ENCODE measurements at places on chromosomes 7 and 10.

- DNase-seq: peak; percentile 45
These were observed 57.6 kb upstream of the EZH2 start for GRCh38 chr7:148941598-148942275.

- DNase-seq: no peak
These were observed 58.6 kb upstream of the SLC26A5 start for GRCh38 chr7:103504505-103505135.

DNA sequence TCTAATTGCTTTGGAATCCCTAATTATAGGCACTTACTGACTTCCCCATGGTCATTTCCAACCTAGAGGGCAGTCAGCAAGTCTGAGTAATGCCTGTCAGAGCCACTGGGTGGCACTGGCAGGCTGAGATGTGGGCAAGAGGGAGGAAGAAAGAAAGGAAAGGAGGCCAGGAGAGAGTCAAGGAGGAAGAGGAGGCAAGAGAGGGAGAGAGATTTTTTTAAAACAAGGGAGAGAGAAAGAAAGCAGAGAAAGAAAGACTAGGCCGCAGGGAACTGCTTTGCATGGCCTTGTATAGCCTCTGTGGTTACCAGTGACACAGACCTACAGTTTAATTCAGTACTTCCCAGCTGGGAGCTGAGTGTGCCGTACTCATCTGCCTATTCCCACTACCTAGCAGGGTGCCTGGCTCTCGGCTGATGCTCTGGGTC lies 210.4 kb upstream of the ADO start:
- DNase-seq: peak; percentile 76

GRCh38 chr7:126370038-126370668 lies 882.6 kb downstream of the GRM8 start:
- DNase-seq: no peak

DNA sequence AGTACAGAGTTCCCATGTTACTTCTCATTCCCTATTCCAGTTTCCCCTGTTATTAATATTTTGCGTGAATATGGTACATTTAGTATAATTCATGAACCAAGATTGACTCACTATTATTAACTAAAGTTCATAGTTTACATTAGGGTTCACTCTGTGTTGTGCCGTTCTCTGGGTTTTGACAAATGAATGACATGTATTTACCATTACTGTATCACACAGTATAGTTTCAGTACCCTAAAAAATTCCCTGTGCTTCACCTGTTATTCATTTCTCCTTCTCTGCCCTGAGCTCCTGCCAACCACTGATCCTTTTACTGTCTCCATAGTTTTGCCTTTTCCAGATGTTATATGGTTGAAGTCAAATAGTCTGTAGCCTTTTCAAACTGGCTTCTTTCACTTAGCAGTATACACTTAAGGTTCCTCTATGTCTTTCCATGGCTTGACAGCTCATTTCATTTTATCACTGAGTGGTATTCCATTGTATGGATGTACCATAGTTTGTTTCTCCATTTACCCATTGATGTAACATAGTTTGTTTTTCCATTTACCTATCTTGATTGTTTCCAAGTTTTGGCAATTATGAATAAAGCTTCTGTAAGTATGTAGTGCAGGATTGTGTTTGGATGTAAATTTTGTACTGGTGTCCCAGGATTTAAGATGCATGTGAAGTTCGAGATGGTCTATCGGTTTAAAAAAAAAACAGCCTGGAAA lies 58.8 kb downstream of the CDK14 start:
- no peak for DNase-seq

GRCh38 chr10:98349508-98349922 lies 65.5 kb downstream of the PYROXD2 start:
- DNase-seq: no peak

GRCh38 chr10:61486251-61486650 lies 33.1 kb upstream of the TMEM26 start:
- DNase-seq: no peak

GRCh38 chr7:81195033-81195432 lies 276.2 kb upstream of the SEMA3C start:
- no peak for DNase-seq

DNA sequence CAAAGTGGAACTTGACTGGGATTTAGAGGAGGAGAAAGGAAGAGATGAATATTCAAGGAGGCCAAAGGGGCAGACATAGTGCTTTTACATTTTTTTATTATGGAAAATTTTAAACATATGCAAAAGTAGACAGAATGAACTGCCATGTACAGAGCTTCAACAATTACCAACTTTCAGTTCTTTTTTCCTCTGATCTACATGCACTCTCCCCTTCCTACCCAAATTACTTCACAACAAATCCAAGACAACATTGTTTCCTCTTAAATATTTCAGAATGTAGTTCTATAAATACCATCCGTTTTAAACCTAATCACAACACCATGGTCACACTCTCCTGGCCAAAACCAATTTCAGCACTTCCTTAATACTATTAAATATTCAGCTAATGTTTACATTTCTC lies 83.5 kb upstream of the FZD1 start:
- DNase-seq: no peak

DNA sequence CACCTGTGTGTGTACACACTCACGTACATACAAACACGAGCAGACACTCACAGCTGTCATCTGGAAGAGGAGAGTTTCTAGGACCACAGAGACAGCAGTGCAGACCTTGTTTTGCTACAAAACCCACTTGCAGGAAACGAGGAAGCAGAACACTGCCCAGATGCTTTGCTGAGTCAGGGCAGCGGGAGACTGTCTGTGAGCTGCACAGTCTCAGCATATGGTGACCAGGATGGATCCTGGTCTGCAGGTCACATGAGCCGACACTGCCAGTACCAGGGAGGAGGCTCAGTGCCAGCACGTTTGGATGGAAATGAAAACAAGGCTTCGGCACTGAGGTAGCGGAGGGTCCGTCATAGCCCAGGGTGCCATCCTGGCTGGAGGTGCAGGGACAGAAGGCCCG lies 117.6 kb upstream of the DPP6 start:
- DNase-seq: no peak

DNA sequence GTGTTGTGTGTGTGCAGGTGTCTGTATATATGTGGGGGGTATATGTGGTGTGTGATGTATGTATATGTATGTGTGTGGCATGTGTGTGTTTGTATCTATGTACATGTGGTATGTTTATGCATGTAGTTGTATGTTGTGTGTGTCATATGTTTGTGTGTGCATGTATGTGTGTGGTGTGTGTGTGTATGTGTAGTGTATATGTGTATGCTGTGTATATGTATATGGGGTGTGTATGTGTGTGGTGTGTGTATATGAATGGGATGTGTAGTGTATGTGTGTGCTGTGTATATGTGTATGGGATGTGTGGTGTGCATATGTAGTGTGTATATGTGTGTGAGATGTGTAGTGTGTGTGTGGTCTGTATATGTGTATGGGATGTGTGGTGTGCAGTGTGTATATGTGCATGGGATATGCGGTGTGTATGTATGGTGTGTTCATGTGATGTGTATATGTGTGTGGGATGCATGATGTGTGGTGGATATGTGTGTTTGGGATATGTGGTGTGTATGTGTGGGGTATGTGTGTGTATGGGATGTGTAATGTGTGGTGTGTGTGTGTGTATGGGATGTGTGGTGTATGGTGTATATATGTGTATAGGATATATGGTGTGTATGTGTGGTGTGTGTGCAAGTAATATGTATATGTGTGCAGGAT lies 30.0 kb downstream of the IKZF1 start:
- no peak for DNase-seq

DNA sequence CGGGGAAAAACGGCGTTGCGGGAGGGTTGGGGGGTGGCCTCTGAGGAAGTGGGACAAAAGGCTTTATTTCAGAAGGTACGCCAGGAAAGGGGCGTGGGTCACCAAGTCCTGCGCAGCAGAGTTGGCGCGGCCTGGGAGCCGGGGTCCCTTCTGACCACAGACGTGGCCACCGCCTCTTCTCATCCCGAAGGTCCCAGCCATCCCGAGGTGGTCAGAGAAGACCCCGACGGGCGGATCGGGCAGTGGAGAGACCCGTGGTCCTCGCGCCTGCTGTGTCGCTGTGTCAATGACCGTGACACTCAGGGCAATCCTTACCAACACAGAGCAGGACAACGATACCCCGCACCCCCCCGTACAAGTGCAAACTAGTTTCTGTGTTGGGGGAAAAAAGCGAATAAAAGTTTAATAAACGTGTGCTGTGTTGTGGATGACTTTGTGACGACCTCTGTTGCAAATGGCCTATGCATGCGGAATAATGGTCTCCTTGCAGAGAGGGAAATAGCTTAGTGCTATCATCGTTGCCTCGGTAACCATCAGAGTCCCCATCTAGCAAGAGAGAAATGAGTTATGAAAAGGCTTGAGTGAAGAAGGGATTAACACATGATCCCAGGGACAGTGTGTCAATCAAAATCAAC lies 19.4 kb upstream of the GATA3 start:
- DNase-seq: no peak

DNA sequence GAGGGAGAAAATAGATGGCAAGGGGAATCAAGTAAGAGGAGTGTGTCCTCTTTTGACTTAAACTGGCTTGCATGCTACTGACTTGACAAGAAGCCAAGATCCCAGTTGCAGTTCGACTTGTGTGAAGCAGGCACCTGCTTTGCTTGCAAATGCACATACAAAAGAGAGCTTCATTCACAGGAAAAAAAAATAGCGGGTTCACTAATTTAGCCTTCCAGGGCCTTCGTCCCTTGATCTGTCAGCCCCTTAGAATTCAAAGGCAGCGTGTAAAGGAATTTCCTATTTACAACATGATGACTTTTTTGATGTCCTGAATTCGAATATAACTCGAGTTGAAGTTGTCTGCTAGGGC lies 192.1 kb downstream of the CELF2 start:
- no peak for DNase-seq

- no peak for DNase-seq
These were observed 22.7 kb downstream of the HOXA1 start for GRCh38 chr7:27073076-27073475.

DNA sequence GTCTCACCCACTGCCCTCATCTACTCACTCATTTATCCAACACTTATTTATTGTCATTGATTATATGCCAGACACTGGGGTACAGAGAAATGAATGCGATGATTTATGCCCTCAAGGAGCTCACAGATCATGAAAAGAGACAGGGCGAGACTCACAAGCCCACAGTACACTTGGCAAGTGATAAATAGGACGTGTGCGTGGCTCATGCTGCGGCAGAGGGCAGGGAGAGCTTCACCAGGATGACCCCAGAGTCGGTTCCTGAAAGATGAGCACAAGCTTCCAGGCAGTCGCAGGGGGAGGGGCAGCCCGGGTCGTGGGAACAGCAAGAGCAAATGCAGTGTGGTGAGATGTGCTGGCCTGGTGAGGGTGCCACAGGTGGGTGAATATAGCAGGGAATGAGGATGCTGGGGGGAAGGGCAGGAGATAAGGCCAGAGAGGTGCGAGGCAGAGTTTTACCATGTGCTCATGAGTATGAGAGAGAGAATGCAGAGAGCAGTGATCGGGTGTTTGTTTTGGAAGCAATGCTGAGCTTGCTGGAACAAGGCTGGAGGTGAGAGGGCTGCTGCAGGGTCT lies 70.9 kb downstream of the ATXN7L1 start:
- peak; percentile 66 for DNase-seq

DNA sequence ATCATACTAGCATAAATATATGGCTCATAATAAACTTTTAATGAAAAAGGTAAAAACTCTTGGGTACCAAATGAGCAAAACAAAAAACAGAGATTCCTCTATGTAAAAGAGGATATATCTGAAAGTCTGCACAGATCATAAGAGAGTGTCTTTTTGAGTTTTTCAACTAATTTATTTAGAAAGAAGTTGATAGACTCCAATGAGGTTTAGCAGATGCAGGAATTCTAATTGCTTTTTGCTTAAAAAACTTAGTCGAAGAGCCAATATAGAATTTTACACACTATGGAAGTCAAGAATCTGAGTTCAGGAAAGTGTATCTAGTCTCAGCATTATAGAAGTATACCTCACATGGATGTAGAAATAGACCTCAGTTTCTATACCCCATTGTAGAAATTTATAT lies 3.4 kb upstream of the MLLT10 start:
- DNase-seq: no peak

DNA sequence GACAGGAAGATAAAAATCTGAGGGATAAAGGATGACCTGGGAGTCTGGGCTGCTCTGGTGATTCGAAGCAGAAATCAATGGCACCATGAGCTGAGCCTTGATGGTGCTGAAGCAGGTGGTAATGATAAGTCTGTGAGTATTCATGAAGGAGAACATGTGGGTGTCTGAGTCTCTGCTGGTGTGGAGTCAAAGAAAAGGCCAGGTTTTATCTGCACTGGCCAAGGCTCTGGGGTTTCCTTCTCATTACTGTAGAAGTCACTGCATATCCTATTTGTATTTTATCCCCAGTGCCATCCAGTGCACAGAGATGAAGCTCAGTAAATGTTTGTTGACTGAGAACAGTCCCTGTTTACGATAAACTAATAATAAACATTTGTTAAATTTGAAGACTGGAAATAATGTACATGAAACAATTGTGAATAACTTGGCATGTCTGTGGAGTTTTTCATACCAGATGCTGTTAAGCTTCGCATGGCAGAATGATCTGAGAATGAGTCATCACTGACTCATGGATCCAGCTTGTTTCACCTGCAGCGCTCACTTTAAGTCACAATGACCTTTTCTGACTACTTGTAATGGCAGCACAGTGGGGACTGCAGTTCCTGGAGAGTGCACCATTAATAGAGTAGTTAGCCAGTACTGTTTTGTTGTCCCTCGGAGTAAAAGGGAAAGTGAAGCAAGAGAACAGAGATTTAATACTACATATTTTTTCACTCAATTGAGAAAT lies 538.5 kb downstream of the HTR7 start:
- DNase-seq: peak; percentile 77

- DNase-seq: no peak
These were observed 977 bp downstream of the TMEM248 start for GRCh38 chr7:66921918-66922486.

GRCh38 chr10:104233817-104234216 lies 1.7 kb upstream of the CFAP43 start:
- DNase-seq: no peak

DNA sequence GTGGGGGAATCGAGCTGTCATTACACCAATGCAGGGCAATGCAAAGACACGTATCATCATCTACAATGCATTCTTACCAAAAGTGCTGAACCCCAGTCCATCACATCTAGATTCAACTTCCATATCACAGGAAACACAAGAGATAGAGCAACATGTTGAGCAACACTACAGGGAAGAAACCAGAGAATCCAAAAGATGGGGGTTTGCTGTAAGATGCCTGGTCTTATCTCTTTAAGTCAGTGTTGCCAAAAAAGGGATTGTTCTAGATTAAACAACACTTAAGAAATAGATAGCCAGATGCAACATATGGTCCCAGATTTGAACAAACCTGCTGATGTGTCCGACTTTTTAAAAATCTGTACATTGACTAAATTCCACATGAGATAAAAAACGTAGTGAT lies 315.6 kb upstream of the IMMP2L start:
- DNase-seq: no peak
